ENCODE measurements at places on chromosomes 2 and 18.
A peak's percentile ranks its signal among the peaks of the same experiment; 100 is the strongest.

- DNase-seq, result no peak
Measured at GRCh38 chr2:41963661-41964525, 83.9 kb upstream of the PKDCC start.

DNA sequence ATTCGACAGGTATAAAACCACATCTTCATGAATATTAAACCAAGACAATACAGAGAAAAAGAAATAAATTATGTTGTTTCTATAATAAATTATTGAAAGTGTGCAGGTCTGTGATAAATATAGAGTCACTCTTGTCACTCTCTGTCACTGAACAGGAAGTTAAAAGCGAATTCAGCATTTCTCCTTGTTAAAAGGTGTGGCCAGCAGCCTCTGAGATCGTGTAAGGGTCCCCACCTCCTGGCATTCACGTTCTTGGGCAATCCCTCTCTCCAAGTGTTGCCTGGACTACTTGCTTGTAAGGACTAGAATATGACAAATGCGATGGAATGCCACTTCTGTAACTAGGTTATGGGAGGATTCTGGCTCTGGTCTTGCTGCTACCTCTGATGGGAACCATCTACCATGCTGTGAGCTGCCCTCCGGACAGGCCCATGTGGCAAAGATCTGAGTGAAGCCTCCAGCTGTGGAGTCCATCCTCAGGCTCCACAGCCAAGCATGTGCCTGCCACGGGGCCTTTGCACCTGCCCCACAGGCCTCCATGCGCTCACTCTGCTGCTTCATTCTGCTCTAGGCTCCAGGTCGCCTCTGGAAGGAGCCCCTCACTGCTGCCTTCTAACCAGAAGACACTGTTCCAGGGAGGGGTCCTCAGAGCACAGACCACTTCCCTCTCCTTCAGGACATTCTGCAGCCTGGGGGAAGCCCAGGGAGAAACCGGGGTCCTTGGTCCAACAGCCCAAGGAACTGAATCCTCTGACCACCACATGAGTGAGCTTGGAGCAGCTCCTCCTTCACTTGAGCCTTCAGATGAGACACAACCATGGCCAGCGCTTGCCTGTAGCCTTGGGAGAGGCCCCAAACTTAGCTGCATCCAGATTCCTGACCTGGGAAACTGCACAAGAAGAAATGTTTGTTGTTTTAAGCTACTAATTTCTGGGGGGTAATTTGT, 202.9 kb upstream of the HDAC4 start:
- no peak for DNase-seq

GRCh38 chr2:13638181-13638580, 921.4 kb downstream of the TRIB2 start:
- DNase-seq, result peak; percentile 7

DNA sequence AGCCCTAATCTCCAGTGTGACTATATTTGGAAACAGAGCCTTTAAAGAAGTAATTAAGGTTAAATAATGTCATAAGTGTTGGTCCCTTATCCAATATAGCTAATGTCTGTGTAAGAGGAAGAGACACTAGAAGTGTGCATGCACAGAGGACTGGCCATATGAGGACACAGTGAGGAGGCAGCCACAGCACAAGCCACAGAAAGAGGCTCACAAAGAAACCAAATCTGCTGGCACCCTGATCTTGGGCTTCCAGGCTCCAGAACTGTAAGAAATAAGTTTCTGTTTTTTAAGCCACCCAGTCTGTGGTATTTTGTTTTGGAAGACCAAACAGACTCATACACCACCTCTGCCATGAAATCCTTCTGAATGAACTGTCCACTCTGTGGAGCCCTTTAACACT, 186.4 kb upstream of the SLC39A10 start:
- no peak for DNase-seq

DNA sequence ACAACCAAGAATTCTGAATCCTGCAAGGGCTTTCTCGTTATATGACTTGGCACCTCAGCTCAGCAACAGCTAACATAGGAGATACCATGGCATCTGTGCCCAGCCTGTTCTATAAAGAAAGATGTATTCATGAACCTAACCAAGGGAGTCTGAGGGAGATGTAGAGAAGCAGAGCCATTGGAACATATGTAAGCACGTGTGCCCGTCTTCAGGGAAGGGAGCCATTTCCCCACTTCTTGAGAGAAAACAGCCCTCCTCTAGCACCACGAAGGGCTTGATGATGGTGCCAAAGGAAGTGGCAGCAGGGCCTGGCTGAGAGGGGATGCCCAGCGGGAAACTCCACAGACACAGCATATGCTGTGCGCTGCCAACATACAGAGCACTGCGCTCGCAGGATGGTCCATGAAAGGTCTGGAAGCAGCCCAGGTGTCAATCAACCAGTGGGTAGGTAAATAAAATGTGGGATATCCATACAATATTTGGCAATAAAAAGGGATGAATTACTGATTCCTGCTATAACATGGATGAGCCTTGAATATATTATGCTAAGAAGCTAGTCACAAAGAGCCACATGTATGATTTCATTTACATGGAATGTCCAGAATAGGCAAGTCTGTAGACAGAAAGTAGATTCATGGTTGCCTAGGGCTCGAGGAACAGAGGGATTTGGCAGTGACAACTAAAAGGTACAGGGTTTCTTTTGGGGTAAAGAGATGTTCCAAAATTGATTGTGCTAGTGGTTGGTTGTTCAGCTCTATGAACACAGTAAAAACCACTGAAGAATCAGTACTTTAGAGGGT, 16.1 kb downstream of the TMEM247 start:
- peak; percentile 30 for DNase-seq

- no peak for DNase-seq
Measured at GRCh38 chr2:69581774-69582581, 61.6 kb downstream of the AAK1 start.

GRCh38 chr18:471716-472115, 28.8 kb downstream of the COLEC12 start:
- peak; percentile 34 for DNase-seq
